ENCODE measurements at places on chromosomes 4 and X.

- no peak for DNase-seq
Observed at GRCh38 chr4:88610771-88611170, 18.5 kb downstream of the HERC3 start.

DNA sequence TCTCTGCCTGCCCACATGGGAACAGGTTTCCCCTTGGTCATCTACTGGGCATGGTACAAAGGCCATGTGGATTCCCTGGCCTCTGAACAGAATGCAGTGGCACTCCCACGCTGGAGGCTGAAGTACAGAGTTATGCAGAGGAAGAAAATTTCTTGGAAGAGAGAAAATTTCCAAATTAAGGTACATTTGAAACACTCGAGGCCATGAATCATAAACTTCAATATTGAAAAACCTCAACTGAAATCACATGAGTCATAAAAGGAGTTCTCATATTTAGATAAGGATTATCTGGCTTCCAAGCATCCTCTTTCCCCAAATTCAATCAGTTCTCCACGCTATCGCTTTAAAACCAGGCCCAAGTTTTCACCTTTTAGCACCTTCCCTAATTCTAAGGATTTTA lies 28.1 kb upstream of the TXK start:
- DNase-seq: no peak

GRCh38 chr4:1237981-1238675 lies 10.8 kb downstream of the CTBP1 start:
- DNase-seq: no peak

- no peak for DNase-seq
Observed at GRCh38 chr4:143189528-143189927, 4.8 kb downstream of the USP38 start.

- no peak for DNase-seq
Observed at GRCh38 chr4:166324321-166324720, 451.3 kb downstream of the TLL1 start.

DNA sequence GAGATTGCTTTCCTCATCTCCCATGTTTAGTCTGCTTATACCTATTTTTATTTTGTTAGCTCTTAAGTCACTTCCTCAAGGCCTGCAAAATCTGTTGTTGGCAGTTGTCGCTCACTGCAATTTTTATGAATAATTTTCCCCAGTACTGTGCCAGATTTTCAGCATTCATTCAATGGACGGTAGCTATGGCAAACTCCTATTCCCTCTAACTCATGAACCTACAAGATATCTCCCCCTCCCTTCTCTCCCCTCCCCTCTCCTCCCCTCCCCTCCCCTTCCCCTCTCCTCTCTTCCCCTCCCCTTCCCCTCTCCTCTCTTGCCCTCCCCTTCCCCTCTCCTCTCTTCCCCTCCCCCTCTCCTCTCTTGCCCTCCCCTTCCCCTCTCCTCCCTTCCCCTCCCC lies 160.4 kb downstream of the FRAS1 start:
- DNase-seq: no peak

DNA sequence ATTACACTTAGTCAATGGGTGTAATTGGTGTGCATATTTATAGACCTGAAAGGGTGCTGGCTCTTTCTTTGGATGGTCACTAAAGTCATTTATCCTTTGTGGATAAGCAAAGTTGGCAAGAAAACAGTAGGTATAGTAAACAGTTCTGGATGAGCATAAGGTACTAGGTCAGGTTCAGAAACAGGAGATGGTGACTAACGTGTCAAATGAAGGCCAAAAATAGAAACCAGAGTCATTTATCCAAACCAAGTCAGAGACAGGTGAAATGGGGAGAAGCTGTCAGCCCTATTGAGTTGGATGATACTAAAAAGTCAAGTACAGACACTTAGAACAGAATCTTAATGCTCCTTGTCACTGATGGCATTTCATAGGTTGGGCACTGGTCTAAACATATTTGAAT lies 313.1 kb downstream of the KLHL13 start:
- no peak for DNase-seq

DNA sequence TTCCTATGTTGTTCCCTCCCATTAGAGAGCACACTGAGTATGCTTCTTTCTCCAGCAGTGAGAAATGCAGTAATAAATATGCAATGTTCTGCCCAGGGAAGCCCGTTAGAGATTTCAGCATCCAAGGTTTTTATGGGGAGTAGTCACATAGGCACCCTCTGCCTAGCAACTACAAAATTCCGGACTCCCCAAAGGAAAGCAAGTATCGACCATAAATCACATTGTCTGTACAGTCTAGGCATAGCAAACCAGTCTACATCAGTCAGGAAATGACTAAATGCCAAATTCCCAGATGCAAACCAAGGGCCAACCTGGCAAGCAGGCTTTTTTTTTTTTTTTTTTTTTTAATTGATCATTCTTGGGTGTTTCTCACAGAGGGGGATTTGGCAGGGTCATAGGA lies 34.8 kb downstream of the GPR101 start:
- DNase-seq: no peak

GRCh38 chr4:161208564-161208963 lies 955.2 kb downstream of the FSTL5 start:
- no peak for DNase-seq

DNA sequence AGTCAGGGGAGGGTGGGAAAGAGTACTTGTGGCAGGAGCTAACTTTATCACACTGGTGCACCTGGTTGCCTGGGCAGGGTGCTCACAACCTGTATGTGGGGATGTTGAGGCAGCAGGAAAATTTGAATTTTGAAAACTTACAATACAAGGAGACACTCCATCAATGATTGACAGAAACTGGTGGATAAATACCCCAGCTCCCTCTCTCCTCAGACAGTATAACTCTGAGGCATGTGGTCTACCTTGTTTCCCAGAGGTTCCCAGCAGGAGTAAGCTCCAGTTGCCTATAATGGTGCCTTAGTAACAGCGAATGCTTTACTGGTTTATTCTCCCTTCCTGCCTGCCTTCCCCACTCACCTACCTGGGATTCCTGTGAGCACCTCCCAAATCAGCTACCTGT lies 111.7 kb upstream of the PRPS2 start:
- DNase-seq: no peak

- DNase-seq: peak; percentile 1
Observed at GRCh38 chrX:43349363-43349762, 306.7 kb upstream of the MAOA start.

GRCh38 chrX:48966796-48967579 lies 4.7 kb downstream of the KCND1 start:
- no peak for DNase-seq

DNA sequence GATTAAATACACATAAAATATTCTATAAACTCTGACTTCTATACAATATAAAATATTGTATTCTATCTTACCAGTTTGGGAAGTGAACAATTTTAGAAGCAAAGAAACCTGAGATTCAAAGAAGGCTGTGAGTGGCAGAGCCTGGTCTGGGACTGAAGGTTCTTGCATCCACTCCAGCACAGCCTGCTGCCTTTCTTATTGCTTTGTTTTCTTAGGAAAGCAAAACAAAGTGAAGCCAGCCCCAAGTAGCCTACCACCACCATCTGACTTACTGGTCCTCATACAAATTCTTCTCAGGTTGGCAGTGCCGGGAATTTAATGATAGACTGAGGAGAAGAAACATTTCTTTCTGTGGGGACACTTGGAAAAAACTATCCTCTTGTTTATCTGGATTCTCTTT lies 129.7 kb upstream of the SMAD1 start:
- no peak for DNase-seq

GRCh38 chr4:140427919-140428471 lies 547 bp upstream of the CLGN start:
- DNase-seq: no peak

DNA sequence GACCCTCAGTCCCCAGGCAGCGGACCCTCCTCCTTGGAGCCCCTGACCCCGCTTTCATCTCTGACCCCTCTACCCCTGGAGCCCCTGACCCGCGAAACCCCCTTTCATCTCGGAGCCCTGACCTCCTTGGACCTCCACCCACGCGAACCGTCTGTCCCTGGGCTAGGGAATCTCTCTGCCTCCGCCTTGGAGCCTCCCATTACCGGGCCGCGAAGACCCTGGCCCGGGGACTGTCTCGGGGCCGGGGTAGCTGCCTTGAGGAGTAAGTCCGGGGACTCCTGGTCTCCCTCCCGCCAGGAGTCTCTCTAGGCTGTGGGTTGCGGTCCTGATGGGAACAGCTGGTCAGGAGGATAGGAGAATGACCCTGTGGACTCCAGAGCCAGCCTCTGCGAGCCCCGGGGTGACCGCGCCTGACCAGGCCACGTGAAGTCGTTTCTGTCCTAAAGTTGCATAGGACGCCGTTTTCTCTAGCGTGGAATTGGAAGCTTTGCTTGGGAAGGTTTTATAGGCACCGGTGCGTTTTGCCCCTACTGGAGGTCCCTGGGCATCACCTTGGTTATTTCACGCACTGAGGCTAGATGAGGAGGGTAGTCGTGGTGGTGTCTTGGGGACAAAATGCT lies 824 bp downstream of the TBC1D14 start:
- DNase-seq: no peak

- DNase-seq: no peak
Observed at GRCh38 chr4:145815626-145816025, 123.0 kb downstream of the ZNF827 start.

DNA sequence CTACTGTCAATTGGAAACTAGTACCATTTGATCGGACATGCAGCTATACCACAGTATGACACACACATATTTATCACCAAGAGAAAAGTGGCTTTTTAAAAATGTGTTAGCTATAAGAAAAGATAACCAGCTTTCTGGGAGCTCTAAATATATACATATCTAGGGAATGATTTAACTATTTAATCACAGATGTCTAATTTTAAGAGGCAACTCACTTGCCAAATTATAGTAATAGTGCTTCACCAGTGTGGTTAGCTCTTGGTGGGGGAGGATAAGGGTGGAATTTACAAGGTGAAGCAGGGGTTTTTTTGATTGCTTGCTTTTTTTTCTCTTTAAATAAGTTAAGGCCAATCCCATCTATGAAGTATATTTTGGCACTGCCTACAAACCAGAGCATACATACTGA lies 547.7 kb upstream of the DIPK2B start:
- no peak for DNase-seq

GRCh38 chrX:24410514-24411189 lies 50.2 kb downstream of the SUPT20HL1 start:
- no peak for DNase-seq

DNA sequence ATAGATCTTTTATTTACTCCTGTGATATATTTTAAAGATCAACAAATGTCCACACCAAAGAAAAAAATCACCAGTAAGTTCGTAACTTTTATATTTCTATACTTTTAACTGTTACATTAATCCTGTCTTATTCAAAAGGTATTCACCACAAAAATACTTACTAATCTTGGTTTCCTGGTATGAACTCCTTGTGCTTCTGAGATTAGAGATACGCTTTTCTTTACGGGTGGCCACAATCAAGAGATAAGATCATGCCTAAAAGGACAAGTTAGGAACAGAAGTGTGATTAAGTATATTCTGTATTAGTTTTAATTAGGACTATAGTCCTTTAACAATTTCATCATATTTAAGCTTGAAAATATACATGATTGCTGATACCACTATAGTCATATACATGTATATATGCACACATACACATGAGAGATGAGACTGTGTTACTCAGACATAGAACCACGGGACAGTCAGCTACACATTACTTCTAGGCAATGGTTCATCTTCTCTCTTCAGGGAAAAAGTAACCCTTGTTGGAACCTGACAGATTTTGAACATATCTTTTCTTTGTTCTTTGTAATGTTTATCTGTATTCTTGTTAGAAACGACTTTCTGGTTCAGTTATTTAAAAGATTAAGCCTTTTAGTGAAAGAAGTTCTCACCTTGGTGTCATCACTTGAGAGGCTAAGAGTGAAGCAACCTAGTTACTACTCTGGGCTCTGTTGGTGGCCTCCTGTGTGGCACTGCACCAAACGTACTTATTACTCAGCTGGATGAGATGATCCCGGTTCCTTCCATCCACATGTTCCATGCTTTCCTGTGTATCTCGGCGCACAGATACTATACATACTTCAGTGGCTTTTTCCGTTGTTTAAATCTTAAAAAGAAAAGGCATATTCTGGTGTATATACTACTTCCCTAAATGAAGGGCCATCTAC lies 146.1 kb downstream of the CBR4 start:
- no peak for DNase-seq

- no peak for DNase-seq
Observed at GRCh38 chr4:77413766-77414165, 191.9 kb upstream of the CXCL13 start.

DNA sequence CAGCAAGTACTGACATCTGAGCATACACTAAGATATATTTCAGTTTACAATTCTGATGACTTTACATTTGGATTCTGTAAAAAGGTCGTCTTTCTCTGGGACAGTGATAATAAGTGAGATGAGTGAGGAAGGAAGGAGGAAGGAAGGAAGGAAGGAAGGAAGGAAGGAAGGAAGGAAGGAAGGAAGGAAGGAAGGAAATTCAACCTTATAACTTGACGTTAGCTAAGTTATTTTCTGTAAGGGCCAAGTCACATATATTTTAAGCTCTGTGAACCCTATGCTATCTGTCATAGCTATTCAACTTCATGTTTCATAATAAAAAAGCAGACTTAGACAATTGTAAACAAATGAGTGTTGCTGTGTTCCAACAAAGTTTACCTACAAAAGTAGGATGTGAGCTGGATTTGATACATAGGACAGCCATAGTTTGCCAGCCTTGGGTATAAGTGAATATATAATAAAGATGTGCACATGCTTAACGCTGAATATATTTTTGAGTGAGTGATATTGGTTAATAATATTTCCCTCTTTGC lies 753.0 kb upstream of the NDST4 start:
- no peak for DNase-seq

DNA sequence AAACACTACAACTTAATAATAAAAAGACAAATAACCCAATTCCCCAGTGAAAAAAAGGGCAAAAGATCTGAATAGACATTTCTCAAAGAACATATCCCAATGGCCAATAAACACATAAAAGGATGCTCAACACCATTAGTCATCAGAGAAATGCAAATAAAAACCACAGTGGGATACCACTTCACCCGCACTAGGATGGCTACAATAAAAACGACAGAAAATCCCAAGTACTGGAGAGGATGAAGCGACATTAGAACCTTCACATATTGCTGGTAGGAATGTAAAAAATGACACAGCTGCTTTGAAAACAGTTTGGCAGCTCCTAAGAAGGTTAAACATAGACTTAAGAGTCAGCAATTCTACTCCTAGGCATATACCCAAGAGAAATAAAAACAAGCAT lies 140.6 kb upstream of the ARX start:
- DNase-seq: no peak

GRCh38 chr4:632926-633325 lies 7.6 kb downstream of the PDE6B start:
- DNase-seq: no peak
